ENCODE measurements at places on chromosomes 1 and 21.

- no peak for DNase-seq
Measured at GRCh38 chr1:19046972-19047731, 90.7 kb upstream of the IFFO2 start.

GRCh38 chr1:50265790-50266314, 157.1 kb downstream of the ELAVL4 start:
- DNase-seq = no peak

DNA sequence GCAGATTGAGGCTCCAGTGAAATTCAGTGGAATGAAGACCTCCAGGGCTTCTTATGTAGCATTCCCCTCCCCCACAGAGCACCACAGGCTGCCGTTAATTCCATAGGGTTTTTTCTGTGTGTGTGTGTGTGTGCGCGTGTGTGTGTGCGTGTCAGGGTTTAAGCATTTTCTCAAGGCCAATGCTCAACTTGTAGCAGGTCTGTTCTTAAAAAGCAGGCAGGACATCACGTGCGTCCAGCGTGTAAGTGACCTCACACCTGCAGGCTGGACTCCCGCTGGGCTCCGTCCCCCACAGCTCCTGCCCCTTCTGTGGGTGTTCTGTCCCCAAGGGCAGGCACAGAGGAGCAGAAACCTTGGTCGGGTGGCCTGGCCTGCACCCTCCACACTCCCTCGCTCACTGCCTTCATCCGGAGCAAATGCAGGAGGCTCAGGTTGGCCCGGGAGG, 5.3 kb downstream of the PRDM16 start:
- DNase-seq = no peak

DNA sequence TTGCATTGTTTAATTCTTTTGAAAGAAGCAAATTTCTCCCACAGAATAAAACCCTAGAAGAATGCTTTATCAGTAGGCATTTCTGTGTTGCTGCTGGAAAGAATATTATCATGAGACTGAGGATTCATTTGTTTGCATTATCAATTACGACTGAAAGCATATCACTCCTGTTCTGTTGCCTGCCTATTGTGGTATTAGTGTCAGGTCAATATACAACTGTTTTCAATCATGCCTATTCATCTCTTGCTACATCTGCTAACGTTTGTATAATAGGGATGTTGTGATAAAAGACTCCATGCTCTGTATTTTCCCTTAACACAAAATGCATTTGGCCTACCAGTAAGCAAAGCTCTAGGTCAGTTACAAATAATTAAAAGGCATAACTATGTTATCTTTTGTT, 221.5 kb downstream of the PTPRC start:
- no peak for DNase-seq

DNA sequence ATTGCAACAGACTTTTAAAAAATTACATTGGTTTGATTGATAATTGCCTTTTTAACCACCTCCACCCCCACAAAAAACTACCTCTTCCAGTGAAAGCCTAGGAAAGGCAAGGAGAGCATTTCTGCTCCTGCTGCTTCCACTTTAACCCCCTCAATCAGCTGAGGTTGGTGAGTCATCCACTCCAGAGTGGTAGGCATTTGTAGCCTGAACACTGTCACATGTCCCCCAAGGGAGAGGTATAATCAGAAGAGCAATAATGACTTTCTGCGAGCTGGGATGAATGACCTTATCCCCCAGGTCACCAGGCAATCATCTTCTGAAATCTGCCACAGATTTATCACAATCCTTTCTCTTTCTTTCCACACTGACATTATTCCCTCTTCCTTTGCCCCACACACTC, 126.6 kb upstream of the CAMK1G start:
- DNase-seq = no peak

DNA sequence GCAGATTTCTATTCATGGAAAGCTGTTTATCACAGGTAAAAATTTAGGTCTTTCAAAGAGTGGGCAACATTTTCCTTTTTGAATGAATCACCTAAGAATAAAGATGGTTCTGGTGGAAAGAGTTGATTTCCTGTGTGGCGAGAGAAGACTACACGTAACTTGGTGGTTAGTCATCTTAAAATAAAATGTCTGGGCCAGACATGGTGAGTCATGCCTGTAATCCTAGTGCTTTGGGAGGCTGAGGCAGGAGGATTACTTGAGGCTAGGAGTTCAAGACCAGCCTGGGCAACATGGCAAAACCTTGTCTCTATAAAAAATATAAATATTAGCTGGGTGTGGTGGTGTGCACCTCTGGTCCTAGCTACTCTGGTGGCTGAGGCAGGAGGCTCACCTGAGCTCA, 65.7 kb downstream of the DISP1 start:
- DNase-seq = peak; percentile 50

- no peak for DNase-seq
Measured at GRCh38 chr21:28215214-28215954, 777.3 kb downstream of the LTN1 start.

DNA sequence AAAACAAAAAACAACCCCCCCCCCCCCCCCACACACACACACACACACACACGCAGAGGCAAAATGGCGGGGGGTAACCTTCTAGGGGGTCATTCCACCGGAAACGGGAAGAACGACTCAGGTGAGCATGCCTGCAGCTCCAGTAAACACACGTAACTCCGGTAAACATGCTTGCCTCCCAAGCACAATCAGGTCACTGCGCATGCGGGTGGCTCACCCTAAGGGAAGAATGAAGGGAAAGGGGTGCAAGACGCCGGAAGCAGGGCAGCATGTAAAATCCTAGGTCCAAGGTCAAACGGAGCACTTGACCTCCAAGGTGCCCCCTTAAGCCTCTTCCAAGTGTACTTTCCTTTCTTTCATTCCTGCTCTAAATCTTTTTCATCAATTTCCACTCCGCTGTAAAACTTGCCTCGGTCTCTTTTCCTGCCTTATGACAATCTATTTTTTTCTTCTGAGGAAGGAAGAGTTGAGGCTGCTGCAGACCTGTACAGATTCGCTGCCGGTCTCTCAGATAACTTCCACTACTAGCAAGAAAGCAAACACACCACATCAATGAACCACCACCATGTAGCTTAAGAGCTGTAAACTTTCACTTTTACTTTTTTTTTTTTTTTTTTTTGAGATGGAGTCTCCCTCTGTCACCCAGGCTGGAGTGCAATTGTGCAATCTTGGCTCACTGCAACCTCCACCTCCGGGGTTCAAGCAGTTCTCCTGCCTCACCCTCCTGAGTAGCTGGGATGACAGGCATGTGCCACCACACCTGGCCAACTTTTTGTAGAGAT, 21.0 kb upstream of the CBR3 start:
- DNase-seq = peak; percentile 78

DNA sequence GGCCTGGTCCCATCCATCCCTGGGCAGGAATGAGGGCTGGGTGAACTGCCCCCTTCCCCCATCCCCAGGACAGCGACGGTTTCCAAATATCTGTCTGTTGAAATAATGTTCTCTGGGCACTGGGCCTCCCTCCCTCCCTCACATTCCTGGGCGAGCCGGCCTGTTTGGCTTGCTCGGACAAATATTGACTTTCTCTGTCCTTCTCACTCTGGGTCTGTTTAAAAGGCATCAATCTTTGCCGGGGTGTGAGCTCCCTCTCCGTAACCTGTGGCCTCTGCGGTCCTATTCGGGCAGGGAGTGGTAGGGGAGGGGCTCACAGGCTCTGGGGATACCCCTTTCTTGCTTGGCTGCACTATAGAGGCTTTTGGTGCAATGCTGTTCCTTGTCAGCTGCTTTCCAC, 40.2 kb downstream of the FOXD2 start:
- no peak for DNase-seq

GRCh38 chr1:117753652-117754051, 147.8 kb downstream of the TENT5C start:
- DNase-seq = no peak

DNA sequence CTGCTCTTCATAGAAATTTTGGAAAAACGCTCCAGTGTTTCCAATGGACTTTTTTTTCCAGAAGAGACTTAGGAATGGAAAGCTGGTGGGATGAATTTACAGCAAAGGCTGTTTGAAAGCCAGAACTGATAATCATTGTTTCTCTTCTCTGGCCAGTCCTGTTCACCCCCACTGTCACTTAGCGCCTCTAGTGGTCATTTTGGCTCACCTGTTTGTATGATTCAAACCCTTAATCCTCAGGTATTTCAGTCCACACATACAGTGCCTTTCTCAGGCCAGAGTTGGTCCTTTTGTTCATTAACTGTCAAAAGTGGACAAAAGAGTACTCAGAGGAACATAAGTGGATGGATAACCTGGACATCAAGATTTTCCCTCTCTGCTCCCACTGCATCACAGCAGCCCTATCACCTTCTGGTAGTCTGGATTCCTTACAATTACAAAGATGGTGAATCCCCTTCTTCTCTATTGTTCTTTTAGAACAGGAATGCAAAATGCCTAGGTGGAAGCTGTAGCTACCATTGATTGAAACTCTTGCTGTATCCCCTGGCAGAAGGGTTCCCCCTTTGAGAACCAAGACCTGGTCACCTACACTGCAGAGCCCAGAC, 177.6 kb upstream of the OLFM3 start:
- peak; percentile 21 for DNase-seq

DNA sequence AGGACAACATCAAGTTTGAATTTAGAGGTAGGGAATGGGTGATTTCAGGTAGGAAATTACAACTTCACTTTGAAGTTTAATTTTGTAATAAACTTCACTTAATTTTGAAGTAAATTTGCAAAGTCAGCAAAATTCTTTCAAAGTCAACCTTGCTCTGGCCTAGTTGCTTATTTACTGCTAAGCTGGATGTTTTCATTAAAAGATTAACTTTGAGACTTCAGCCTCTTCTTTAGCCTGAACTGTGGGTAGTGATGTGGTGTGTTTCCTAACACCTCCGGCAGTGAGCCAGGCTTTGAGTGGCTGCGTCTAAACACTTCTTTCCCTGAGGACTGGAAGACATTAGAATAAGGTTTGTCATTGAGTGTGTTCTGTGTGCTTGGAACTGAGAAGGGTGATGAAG, at the start of gene HAO2:
Gene HAO2 (plus strand): TSS at position 232 of the 400 bp plus-strand sequence. CDS start 12,301 bp downstream, outside the sequence.
- DNase-seq = no peak

GRCh38 chr1:182392050-182393028, 749 bp upstream of the GLUL start:
- DNase-seq = no peak

DNA sequence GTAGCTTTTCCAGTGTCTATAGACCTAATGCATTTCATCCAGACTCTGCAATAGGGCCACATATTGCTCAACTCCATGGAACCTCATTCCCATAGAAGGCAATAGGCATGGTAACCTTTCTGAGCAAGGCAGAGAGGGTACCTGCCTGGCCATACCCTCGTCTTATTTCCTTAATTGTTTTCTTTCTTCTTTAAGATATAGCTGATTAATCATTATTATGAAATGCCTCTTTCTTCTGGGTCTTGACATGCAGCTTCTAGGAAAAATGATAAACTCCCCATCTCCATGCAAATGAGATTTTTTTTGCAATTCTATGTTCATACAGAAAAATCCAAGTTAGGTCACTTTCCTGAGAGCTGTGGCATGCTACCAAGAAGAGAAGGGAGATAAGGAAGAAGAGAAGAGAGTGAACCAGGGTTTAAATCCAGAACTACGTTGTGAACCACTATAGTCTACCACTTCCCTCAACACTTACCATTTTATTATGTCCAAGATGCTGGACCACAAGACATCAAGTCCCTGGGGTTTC, 33.0 kb upstream of the IL20 start:
- no peak for DNase-seq

DNA sequence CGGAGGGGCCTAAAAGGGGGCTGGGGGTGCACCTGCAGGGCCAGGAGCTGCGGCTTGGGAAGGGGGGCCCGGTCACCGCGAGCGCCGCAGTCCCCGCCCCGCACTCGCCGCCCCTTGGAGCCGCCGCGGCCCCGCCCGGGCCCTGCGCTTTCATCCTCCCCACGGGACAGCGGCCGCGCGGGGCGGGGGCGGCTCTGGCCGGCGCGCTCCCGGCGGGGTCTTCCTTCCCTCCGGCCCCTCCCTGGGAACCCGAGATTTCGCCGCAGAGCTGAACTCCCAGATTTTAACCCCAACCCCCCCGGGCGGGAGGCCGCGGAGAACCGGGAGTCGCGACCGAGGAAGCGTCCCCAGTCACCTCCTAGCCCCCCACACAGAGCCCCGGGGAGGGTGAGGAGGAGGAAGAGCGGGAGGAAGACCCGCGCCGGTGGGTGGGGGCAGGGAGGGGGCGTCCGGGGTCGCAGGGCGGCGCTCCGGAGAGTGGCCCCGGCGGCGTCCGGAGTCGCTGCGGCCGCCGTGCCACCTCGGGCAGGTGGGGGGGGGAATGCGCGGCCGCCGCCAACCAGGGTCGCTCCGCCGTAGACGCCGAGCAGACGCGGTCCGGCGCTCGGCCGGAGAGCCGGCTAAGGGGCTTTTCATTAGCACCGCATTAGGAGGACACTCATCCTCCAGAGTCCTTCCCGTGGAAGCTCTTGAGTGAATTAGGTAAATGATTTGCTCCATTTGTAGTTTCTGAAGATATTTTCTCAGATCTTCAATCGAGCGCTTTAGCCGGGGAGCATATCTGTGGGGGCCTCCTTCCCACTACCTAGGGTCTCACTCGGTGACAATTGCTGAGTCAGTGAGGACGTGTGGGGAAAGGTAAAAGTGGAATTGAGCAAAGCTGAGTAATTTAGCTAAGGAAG, 31.6 kb upstream of the NFIA start:
- no peak for DNase-seq

DNA sequence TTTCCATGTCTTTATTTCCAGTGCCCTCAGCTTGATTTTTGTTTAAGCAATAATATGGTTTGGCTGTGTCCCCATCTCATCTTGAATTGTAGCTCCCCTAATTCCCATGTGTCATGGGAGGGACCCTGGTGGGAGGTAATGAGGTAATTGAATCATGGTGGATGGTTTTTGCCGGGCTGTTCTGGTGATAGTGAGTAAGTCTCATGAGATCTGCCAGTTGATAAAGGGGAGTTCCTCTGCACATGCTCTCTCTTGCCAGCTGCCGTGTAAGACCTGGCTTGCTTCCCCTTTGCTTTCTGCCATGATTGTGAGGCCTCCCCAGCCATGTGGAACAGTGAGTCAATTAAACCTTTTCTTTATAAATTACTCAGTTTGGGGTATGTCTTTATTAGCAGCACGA, 559.6 kb upstream of the ADAMTS5 start:
- no peak for DNase-seq

DNA sequence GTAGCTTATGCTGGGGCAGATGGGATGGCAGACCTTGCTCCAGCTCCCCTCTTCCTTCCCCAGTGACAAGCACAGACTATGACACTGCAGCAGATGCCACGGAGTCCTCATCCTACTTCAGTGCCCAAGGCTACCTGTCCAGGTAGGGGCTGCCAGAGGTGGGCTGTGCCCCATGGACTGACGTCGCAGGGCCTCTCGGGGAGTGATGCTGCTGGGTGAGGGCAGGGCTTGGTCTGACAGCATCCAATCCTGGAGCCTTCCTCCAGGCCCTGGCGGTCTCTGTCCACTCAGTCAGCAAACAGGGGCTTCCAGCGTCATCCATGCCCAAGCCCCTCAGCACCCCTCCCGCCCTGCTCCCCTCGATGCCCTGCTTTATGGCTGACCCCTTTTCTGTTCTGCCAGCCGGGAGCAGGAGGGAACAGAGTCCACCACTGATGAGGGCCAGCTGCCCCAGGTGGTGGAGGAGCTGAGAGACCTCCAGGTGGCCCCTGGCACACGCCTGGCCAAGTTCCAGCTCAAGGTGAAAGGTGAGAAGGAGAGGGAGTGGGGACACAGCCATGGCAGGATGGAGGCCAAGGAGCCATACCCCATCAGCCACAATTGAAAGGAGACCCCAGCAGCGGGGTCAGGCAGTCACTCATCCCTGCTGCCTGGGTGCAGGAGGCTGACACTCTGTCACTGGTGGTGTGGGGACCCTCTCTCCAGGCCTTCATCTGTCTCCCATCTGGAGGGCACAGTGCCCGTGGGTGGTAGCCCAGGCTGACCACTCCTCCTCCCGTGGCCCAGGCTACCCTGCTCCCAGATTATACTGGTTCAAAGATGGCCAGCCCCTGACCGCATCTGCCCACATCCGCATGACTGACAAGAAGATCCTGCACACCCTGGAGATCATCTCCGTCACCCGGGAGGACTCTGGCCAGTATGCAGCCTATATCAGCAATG, 73.6 kb downstream of the TRIM11 start:
- no peak for DNase-seq

Data from activated CD4-positive, alpha-beta T cell treated with anti-CD3 and anti-CD28 coated beads, Interleukin-2, amount 50 U/mL, for 16 hours (primary cell).